HS-27A (cell line): ENCODE measurements at places on chromosomes 7 and 10.
A peak's percentile ranks its signal among the peaks of the same experiment; 100 is the strongest.

DNA sequence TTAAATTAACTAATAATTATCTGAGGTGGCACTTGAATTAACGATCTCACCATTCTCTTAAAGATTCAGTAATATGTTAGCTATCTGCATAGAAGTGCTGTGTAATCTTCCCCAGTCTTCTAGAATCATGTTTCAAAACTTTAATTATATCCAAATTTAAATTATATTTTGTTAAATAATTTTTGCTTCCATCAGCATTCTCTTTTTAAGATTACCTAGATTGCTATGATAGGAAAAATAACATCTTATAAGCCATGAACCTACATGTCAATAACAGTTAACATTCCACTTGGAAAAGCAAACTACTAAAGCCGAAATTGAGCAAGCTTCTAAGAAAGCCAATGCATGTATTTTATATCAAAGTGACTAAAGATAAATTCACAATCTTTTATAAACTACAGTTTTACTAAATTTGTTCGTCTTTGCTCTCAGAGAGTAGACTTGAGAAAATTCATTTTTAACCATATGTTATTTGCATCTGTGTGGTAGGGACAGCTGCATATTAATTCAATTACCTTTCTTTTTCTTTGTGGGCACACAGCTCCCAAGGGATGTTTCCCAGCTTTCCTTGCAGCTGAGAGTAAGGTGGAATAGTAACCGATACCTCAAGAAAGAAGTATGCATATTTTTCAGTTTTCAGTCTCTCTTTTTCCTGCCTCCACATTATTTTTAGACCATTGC lies 105.4 kb upstream of the ABCB5 start:
- no peak for DNase-seq

GRCh38 chr10:110208614-110209453 lies 1.4 kb downstream of the MXI1 start:
- DNase-seq: no peak

GRCh38 chr7:117402109-117402508 lies 25.2 kb downstream of the ASZ1 start:
- DNase-seq: peak; percentile 20

GRCh38 chr10:75530299-75530698 lies 98.9 kb downstream of the LRMDA start:
- peak; percentile 52 for DNase-seq

GRCh38 chr7:115558161-115558560 lies 472.4 kb downstream of the TFEC start:
- peak; percentile 49 for DNase-seq

- DNase-seq: no peak
These were observed 208.6 kb upstream of the NPY start for GRCh38 chr7:24075426-24075810.

DNA sequence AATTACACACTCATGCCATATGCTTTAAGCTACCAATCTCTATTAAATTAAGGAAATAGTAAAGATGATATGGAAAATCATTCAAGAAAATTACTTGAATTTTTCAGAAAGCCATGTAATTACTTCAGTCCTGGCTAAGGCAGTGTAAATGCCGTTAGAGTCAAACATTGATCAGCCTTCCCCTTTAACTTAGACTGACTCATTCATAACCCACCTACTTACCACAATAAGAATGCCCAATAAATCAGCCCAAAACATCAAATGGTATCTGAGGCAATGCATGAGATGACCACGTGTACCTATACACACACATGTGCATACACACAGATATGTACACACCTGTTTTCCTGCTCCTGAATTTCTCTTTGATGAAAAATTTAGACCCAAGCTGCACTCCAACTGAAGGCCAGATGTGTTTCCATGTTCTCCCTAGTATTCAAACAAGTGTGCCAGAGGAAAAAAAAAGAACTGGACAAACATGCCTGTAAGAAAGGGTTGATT lies 30.2 kb upstream of the PDE1C start:
- DNase-seq: no peak

- DNase-seq: no peak
These were observed 20.2 kb downstream of the OR6B1 start for GRCh38 chr7:144020340-144020739.

GRCh38 chr7:21617916-21618390 lies 75.1 kb downstream of the DNAH11 start:
- DNase-seq: peak; percentile 88

DNA sequence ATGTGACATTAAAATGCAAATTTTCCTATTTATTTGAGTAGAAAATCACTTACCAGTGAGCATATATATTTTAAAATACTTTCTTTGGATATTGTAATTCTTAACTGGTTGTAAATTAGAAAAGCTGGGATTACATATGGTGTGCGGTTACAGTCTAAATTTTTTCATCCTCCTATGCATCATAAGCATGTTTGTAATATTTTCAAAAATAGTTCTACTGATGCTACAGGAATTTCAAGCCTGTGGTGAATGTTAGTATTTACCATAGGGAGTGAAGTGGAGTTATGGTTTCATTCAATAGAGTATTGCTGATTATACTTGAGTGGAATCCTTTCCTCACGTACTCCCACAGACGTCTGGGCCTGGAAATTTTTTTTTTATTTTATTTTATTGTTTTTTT lies 34.6 kb upstream of the ST7 start:
- no peak for DNase-seq

- DNase-seq: no peak
These were observed 282.8 kb downstream of the RPS24 start for GRCh38 chr10:78316451-78316931.

GRCh38 chr10:30227481-30227880 lies 121.6 kb downstream of the MTPAP start:
- DNase-seq: no peak

DNA sequence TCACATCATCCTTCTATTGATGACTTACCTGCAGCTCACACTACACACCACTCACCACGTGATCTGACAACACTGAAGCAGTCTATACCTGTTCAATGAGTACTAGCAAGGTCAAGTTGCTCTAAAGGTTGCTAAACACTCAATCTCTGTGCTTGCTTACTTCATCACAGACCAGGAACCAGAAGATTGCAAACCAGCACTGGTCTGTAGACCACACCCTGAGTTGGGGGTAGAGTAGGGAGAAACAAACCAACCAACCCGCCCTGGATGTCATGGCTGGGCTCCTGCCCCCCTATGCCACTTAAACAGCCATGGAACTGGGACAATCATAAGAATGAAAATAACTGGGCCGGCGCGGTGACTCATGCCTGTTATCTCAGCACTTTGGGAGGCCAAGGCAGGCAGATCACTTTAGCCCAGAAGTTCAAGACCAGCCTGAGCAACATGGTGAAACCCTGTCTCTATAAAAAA lies 19.6 kb downstream of the DLG5 start:
- no peak for DNase-seq

DNA sequence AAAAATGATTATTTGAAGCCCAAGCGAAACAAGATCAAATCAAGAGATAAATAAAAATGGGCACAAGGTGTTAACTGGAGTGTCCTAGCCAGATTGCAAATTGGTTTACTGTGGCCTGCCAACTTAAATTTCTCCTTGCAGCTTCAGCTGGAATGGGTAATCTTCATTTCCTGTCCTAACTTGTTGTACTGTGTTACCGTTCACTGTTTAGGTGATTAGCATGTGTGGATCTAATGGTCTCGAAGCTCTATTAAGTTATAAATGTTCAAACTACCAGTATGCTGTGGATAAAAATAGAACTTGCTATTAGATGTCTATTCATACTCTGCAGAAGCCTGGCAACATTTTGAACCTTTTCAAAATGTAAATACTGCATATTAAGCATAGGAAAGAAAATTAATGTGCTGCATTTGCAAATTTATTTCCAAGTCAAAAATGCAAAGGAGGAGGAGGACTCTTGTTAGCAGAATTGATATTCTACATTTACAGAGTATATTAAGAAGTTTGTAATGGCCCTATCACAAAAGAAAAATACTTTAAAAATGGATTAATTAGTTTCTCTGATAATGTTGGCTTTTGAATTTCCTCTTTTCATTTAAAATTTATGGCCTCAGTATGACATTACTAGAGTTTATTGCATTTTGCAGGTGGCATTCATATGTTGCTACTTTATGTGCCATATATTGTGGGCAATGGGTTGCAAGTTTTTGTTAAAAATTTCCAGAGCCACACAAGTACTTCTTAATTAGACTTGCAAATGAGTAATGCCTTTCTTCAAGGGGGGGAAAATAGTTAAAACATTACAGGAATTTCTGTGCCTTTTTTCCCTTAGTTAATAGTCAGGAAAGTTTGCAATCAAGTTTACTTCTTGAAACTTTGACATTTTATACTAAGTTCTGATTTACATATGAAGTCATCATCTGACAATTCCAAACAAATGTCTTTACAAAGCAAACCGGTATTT lies 92.1 kb downstream of the CABCOCO1 start:
- no peak for DNase-seq

GRCh38 chr7:77537136-77537777 lies at the start of gene PTPN12:
Gene PTPN12, plus strand, starts transcription at chr7:77537295. Its CDS starts 252 bp downstream, at chr7:77537547.
- DNase-seq: peak; percentile 30

DNA sequence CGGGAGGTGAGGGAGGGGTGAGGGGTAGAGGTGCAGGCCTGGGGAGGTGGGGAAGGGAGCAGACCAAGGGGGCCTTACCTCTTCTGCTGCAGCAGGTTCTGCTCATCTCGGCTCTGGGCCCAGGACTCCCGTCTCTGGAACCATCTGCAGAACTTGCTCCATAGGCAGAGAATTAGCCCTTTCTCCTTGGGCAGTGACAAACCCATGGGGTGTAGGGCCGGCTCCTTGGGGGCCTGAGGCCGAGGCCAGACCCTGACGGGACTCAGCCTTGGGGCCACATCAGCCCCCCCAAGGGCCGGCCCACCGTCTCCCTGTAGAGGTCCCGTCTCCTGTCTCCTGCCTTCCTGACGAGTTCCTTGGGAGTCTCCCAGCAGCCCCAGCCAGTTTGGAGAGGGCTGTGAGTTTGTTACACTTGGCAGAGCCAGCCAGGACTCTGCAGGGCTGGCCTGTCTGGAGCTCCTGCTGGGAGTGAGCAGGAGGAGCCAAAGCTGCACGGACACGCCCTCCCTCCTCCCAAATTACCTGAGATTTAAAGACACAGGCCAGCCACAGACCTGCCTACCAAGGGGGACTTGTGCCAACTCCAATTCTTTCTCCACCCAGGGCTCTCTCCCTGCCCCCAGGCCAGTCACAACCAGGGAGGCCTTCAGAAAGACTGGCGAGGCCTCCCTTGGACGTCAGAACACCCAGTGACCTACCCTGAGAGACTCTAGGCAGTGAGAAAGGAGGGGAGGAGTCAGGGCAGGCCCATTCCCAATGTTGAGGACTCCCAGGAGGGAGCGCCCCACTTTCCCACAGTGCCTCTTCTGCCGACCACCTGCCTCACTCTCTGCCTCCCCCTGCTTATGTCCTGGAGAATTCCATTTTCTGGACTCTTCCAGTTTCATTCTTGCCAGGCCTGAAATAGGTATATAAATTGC lies at the start of gene TRPV6:
Gene TRPV6, minus strand, starts transcription at position 435 of the 920 bp plus-strand sequence.
- DNase-seq: no peak

GRCh38 chr10:124092250-124092859 lies 1.0 kb downstream of the CHST15 start:
- no peak for DNase-seq

- DNase-seq: no peak
These were observed 42.1 kb downstream of the TMEM178B start for GRCh38 chr7:141115965-141116364.

GRCh38 chr7:102424129-102424551 lies 9.2 kb upstream of the ORAI2 start:
- DNase-seq: no peak

DNA sequence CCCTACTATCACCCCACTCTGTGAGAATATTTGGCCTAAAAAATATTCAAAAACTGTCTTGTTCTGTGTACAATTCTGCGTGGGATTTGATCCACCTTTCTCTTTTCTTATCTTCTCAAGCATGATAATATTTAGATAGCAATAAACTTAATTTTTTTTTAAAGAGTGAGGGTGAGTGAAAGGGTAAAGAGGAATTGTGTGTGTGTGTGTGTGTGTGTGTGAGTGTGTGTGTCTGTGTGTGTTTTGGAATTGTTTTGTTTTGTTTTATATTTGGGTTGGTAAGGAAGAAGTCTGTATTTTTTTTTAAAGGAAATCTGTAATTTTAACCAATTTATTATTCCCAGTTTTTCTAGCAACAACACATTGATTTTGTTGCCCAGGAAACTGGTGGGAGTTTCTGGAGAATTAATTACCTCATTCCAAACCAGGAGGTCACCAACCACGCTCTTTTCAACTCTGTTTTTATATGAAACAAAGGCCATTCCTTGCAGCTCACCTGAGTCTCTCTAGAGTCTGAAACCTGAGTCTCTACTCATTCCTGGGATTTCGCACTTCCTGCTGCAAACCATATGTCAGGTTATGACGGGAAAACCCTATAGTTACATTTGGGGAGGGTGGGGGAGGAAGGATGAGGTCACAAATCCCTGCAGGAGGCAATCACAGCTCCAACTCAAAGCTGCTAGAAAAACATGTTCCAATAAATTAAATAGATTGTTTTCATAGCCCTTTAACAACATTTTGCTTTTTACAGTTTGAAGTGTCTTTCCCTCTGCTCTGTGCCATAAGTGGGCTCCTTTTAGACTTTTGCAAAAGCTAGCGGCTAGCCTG lies 38.1 kb upstream of the XPNPEP1 start:
- no peak for DNase-seq

- DNase-seq: no peak
These were observed 89.1 kb downstream of the EGFR start for GRCh38 chr7:55107946-55108345.

DNA sequence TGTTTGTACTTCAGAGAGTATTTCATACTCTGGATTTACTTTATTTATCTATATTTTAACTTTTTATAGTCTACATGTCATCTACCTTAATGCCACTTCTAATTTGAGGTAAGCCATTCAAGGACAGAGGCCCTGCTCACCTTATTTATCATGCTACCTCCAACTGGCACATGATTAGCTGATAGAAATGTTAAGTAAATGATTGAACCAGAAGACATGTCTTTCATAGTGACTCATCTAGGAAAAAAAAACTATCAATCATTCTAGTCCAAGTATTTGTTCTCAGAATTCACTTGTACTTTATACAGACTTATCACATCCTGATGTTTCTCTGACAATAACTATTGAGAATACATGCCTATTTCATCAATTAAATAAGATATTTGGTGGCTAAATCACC lies 856.3 kb downstream of the XPNPEP1 start:
- DNase-seq: no peak

DNA sequence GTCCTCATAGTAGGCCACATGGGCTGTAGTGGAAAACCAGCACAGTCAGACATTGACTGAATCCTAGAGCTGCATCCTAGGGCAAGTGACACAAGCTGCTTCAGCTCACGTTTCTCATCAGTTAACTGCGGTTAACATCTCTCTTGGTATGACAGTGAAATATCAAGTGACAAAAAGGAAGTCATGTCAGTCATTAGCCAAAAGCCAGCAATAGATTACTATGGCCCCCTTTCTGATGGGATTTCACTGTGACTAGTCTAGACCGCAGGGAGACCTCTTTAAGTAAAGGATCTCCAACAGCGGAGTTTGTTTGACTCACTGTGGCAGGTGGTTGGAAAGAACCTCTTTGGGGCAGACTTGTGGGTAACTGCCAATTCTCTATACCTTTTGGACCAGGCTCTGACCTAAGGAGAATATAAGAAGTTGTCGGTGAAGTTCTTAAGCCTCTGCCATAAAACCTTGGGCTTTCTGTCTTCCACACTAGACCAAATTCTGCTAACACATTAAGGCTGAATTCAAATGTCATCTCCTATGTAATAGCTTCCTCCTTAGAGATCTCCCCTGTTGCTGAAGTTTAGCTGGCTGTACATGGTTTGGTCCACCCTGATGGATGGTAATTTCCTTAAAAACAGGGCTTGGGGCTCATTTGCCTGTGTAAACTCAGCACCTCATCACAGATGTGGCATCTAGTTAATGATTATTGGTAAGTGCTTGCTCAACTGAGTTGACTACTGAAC lies 115.3 kb downstream of the SGMS1 start:
- no peak for DNase-seq
